ENCODE measurements at places on chromosomes 2 and 18.

- DNase-seq = peak; percentile 52
Measured at GRCh38 chr2:171547720-171548119, 25.4 kb downstream of the CYBRD1 start.

DNA sequence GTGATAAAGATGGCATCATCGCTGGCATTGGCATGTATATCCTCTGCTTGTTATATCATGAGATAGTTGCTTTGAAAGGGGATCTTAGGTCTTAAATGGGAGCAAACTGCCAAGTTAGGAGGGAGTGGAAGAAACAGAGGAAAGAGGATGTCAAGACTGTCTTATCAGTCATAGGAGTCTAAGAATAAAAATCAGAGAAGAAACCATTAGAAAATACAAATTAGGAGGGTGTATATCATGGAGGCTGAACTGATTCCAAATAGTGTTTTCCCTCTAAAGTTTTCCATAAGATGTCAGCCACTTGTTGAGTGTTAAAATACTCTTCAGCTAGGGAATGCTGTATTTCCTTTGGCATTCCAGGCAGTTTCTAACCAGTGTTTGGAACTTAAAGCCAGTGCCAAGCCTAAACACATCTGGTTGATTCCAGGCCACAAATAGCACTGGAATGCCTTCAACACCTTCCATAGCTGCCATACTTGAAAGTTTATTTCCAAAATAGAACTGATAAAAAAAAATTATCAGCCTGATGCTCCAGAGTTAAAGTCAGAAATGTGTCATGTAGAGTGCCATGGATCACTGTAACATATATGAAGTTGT lies 129.4 kb downstream of the ZEB2 start:
- peak; percentile 92 for DNase-seq

DNA sequence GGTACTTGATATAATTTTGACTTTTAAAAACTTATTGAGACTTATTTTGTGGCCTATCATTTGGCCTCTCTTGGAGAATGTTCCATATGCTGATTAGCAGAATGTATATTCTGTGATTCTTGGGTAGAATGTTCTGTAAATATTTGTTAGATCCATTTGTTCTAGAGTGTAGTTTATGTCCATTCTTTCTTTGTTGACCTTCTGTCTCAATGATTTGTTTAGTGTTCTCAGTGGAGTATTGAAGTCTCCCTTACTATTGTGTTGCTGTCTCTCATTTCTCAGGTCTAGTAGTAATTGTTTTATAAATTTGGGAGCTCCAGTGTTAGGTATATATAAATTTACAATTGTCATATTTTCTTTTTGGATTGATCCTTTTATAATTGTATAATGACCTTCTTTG lies 349.6 kb upstream of the CWC22 start:
- no peak for DNase-seq

GRCh38 chr2:195251214-195251613 lies 405.8 kb upstream of the SLC39A10 start:
- DNase-seq = no peak

- DNase-seq = no peak
Measured at GRCh38 chr18:23121133-23121532, 14.2 kb upstream of the CABLES1 start.

DNA sequence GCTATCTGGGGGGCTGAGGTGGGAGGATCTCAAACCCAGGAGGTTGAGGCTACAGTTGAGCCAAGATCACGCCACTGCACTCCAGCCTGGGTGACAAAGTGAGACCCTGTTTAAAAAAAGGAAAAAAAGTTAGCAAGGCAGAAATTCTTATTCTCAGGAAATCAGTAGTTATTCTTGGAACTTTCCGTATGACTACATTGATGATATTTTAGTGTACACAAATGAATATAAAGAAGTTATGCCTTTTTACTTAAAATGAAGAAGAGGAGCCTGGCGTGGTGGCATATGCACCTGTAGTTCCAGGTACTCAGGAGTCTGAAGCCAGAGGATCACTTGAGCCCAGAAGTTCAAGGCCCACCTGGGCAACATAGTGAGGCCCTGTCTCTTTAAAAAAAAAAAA lies 7.4 kb downstream of the SPDYA start:
- no peak for DNase-seq

Data from AG10803 (cell line).